CD4-positive, alpha-beta T cell treated with Interleukin-17A for 4 hours (primary cell): ENCODE measurements at places on chromosomes 1 and 21.

DNA sequence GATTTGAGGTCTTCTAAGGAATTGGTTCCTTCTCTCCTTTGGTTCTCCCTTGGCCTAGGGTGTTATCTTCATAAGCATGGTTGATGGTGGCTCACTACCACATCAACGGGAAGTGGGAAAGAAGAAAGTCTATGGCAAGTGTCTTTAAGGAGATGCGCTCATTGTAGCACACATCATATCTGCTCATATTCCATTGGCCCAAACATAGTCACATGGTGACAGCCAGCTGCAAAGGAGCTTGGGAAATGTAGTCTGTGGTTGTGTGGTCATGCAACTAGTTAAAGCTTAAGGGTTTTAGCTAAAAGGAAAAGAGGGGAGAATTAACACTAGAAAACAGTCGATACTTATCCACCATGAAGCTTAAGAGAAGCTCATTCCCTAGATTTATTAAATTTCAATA lies 11.4 kb upstream of the MRPS6 start:
- no peak for DNase-seq

DNA sequence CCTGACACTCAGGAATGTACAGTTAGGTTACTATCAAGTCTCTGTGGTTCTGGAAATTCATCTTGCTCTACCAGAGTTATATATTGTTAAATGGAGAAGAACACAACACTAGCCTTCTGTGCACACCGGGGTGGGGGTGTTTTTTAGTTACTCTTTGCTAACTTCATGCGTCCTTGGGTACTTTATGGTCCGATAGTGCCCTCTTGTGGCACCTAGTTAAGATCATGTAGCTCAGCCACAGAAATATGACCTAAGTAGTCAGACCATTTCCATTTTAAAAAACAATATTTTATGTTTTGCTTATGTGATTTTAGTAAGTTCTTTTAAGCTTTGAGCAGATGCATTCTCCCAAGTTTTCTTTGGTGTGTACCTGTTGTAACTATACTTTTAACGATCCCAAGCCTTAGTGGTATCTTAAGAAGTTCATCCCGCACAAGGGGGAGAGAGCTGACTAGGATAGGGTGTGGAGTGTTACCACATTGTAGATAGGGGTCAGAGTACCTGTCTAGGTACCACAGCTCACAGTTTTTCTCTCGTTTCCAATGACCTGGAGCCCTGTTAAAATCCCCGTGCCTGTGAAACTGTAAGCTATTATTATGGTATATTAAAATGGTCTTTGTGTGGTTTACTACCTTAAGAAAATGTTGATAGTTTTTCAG lies 20.6 kb upstream of the SH3D21 start:
- peak; percentile 75 for DNase-seq

- no peak for DNase-seq
These were observed 26.8 kb upstream of the BEND5 start for GRCh38 chr1:48803474-48803873.

DNA sequence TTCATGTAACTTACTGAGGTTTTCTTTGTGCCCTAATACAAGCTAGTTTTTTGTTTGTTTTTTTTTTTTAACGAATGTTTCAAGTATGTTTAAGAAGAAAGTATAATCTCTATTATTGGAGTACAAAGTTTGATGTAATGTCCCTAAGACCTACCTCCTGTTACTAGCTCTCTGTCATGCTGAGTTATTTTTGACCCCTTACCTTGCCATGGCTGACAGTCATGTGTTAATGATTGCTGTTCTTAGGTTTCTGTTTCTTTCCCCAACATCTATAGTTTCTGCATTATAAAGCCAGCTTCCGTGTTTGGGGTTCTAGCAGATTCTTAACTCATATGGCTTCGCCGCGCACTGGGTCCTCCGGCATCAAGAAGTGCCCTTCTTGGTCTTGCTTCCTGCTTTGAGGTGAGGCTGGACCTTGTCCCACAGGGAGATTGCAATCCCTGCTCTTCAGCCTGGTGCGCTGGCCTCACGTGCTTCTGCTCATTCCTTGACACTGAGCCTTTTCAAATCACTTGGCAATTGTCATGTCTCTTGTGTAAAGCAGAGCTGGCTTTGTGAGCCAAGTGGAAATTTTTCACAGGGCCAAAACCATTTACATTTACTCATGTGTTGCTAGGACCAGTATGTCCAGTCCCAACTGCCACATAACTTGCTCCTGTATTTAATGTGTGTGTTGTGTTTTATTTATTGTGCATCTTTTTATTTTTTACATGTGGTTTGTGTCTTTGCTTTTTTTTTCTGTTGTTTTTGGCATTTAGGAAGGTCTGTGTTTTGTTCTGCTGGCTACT lies 135.0 kb upstream of the COL6A1 start:
- no peak for DNase-seq

GRCh38 chr1:92805216-92805615 lies 20.3 kb upstream of the EVI5 start:
- DNase-seq = no peak

- no peak for DNase-seq
These were observed 26.6 kb downstream of the ATF6 start for GRCh38 chr1:161792740-161793139.

- DNase-seq = no peak
These were observed 10.9 kb upstream of the ARID1A start for GRCh38 chr1:26684763-26685508.

- no peak for DNase-seq
These were observed 231.3 kb downstream of the C1orf94 start for GRCh38 chr1:34408011-34408410.

GRCh38 chr1:153749408-153750005 lies 21.7 kb downstream of the INTS3 start:
- peak; percentile 81 for DNase-seq

GRCh38 chr1:192807211-192808162 lies 1.4 kb upstream of the RGS2 start:
- peak; percentile 24 for DNase-seq

DNA sequence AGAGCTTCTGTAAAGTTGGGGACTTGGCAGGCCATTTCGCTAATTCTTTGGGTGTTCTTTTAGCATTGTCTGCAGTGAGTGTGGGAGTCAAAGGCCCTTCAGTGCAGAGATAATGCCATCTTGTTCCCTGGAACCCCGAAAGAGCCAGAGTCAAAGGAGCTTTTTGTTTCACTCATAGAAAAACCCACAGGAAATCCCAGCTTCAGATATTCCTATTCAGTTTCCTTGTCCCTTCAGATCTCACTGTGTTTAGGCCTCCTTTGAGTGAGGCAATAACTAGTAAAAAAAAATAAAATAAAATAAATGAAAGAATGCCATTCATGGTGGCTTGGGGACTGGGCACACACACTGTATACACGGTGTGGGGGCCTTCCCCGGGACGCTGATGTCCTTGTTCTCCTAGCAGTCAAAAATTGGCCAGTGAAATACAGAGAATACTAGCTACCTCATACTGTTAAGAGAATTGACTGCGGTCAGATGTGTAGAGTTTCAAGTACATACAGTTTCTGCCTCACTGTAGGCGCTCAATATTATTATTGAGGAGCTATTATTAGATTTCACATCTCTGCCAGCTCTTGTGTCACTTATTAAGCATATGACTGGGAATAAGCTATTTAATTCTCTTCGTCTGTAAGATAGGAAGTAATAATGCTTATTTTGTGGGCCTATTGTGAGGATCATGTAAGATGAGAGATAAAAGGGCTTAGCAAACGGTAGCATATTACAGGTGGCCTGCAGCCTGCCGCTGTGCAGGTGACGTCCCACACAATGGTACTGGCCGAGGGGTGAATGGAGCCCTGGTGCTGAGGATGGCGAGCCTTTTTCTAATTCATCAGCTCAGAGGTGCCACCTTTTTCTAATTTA lies 16.7 kb downstream of the DISC1 start:
- no peak for DNase-seq

DNA sequence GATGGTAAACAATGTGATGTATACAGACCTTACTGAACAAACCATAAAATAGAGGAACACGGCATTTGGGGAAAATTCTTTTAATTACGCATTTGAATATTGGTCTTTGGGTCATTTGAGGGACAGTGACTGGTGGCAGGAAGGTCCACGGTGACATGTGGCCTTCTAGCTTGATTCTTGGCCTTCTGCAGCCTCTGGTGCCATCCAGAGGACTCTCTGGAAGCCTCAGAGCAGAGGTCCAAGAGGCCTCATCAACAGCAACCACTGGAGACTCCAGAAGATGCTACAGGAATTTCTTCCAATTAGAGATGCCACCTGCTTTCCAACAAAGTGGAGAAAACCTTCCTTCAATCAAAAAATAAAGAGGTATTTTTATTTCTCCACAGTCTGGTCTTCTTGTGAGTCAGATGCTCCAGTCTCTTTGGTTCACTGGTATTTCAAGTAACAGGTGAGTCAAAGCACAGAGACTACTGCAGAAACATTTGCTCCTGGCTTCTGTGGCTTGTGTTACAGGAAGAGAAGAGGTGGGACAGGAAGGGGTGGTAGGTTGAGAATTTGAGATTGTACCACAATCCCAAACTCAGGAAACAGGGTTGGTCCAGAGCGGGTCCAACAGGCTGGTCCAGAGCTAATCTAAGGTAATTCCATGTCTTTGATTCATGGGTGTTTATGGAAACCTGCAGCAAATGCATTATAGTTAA lies 2.7 kb upstream of the F5 start:
- DNase-seq = peak; percentile 32

GRCh38 chr1:169064103-169064502 lies 42.4 kb upstream of the ATP1B1 start:
- no peak for DNase-seq

- no peak for DNase-seq
These were observed 11.4 kb upstream of the IL10RB start for GRCh38 chr21:33254766-33255165.

DNA sequence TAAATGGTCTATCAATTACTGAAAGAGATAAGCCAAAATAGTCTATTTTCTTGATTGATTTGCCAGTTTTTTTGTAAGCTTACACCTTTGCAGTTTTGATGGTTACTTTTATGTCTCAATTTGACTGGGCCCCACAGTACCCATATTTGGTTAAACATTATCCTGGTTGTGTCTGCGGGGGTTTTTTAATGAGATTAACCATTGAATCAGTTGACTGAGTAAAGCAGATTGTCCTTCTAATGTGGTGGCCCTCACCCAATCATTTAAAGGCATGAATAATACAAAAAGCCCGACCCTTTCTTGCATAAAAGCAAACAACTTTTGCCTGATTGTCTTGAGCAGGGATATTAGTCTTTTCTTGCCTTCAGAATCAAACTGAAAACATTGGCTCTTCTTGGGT lies 650.0 kb upstream of the RGS18 start:
- no peak for DNase-seq

DNA sequence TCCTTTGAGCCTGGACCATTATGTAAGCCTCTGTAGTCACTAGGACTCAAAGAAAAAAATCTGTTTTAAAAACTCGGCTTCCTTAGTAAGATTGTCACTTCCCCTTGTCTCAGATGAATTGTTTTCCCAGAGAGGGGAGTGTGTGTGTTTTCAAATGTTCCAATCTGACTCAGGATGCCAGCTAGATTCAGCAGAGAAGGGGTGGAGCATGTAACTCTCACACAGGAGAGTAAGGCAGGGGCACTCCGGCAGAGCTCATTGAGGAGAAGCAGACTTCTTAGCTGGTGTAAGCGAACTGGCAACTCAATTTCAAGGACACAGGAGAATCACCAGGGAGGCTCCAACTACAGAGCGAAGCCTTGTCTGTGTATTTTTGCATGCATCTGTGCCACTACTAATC lies 623.2 kb downstream of the LMO4 start:
- no peak for DNase-seq

DNA sequence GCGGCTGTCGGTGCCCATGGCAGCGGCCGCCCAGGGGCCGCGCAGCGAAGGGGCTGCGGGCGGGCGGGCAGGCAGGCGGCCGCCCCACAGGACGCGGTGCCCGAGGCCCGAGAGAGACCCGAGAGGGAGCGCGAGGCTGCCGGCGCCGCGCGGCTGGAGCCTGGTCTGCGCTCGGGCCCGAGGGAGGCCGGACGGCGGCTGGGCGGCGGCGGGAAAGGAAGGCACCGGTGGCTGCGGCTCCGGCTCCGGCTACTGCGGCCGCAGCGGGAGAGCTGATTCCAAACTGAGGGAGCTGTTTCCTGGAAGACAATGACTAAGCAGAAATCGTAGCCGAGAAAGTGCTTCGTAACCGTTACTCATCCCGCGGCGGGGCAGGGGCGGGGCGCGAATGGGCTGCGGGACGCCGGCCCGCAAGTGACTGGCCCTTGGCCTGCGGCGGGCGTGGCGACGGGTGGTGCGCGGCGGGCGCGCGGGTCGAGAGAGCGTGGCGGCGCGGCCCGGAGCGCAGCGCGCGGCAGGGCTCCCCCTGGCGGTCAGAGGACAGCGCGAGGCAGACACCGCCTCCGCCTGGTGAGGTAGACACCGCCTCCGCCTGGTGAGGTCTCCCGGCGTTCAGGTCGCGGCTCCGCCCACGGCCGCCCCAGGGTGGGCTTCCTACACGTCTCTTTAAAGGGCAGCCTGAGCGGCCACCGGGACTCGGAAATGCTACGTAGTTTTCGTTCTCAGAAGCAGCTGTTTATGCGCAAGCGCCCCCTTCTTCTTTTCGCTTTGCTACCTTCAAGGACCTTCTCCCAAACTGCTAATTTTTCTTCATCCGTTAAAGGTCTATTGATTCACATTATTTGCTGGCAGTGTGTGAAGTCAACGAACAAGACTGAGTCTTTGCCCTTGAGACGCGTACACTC lies at the start of gene GCLM:
GCLM (minus strand) TSS at position 285 of the 905 bp plus-strand sequence; CDS start at position 18, 267 bp downstream.
- peak; percentile 93 for DNase-seq

DNA sequence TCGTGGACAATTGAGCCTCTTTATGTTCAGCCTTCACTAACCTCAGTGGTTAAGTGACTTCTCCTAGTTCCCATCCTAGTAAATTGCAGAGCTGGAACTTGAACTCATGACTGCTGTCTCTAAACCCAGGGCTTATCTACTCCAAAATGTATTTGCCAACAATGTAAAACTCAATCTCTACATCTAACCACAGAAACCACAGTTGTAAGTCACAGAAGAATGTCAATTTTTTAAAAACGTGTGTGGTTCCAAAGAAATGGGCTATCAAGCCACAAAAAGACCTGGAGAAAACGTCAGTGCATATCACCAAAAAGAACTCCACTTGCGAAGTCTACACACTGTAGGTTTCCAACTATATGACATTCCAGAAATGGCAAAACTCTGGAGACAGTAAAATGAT lies 172.6 kb upstream of the HMCN1 start:
- peak; percentile 20 for DNase-seq

DNA sequence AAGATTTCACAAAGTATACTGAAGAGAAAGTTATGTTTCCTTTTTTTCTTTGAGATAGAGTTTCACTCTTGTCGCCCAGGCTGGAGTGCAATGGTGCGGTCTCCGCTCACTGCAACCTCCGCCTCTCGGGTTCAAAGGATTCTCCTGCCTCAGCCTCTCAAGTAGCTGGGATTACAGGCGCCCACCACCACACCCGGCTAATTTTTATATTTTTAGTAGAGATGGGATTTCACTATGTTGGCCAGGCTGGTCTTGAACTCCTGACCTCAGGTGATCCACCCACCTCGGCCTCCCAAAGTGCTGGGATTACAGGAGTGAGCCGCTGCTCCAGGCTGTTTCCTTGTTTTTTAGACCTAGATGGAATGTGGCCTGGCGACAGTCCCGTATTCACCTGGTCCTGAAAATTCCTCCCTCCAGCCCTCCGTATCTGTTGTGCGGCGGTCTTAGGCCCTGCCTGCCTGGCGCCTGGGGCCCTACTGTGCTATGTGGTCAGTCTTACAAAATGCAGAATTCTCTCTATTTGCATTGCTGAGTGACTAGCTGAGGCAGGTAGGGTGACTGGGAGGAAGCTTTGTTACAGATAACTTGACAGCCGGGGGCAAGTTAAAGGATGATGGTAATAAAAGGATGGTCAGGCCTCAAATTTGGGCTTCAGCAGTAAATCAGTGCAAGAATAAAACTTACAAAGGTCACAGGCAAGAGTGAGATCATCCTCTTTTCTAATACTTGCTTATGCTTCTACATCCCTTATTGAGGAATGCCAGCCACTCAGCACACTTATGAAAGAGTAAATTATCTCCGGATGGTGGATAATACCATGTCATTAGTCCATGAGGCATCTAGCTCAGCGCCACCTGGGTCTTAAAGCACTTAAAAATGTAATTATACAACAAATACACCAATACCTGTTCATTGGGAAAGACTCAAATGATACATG lies 30.3 kb downstream of the PARK7 start:
- no peak for DNase-seq
